NCI-H510A (cell line): ENCODE measurements at places on chromosomes 16 and 17.

DNA sequence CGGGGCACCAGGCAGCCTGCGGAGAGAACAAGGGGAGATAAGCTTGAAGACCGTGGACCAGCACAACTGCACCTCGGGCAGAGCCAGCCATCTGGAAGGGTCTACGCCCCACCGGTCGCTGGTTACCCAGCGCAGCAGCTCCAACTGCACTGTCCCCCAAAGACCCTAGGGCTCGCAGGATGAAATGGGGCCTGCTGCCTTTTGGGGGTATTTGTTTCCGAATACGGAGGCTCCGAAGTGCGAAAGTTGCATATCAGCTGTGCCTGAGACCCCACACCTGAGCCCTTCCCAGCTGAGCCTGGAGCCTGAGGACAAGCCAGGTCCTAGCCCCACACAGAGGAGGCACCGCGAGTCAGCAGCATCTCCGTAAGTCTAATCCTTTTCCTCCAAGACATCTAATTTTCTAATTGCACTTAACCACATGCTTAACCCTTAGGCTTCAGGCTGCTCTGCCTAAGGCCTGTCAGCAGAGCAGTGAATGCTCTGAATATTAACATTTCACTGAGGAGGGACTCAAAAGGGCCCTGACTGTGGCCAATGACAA lies 4.0 kb downstream of the KIFC3 start:
- no peak for DNase-seq

GRCh38 chr16:56849690-56850680 lies 15.0 kb upstream of the SLC12A3 start:
- DNase-seq = no peak

DNA sequence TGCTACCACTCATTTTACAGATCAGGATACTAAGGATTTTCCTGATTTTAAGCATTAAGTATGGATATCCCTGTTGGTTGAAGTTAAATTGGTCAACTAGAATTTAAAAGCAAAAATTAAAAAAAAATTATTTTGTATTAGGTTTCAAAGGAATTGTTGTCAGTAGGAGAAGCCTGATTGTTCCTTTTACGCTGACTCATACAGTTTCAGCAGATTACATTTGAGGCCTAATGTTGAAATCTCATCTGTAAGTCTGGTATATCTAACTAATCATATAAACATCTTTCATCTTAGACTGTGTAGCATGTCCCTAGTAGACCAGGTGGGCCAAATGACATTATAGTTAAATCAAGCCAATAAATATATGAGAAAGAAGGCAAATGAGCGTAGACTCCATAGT lies 83.5 kb downstream of the FTO start:
- DNase-seq = no peak

DNA sequence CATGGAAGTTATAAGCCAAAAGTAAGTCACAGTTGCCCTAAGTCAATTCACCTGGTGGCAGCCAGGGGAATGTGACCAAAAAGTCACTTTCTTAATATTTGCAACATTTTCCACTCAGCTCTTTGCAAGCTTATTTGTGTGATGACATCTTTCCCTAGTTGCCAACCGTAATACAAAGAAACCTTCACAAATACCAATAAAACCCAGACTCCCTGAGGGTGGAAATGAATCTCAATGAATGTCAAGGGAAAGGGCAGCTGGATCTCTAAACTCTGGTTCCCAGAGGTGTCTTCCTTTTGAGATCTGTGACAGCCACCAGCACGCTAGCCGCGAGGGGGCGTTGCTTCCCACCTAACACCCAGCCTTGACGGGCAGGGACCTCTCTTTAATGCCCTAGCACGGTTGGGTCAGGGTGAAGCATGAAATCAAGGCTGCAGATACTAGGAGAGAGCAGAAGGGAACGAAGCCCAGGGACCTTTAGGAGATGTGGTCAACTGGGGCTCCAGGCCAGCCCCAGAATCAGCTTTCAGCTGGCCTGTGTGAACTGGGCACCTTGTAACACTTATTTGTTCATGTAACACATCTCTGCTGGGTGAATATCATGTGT lies 82.2 kb downstream of the CMC2 start:
- DNase-seq = no peak

DNA sequence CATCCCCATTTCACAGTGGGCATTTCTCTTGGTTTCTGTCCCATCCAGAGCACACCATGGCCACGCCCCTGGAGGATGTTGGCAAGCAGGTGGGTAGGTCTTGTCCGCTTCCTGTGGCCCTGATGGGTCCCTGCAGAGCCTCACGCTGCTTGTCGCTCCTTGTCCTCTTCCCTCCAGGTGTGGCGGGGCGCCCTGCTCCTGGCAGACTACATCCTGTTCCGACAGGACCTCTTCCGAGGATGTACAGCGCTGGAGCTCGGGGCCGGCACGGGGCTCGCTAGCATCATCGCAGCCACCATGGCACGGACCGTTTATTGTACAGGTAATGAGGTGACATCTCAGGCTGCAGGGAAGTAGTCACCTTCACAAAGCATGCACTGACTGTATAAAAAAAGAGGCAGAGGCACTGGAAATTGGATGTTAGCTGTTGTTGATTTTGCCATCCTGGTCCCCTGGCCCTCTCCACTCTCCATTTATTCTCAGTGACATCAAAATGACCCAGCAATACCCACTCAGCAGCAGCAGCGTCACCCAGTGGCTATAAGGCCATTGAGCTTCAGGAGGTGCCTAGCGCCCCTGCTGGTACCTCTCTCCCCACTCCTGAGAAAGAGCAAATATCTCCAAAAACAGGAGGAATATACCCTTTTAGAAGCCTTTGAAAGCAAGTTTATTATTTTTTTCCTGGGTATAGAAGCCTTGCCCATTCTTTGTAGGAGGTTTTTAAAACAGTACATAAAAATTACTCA lies 13.7 kb downstream of the METTL22 start:
- no peak for DNase-seq

GRCh38 chr16:88691924-88692560 lies 5.7 kb upstream of the SNAI3 start:
- DNase-seq = no peak

- no peak for DNase-seq
Observed at GRCh38 chr16:84511180-84511800, 6.8 kb upstream of the MEAK7 start.

- DNase-seq = no peak
Observed at GRCh38 chr16:13923703-13924298, 3.8 kb downstream of the ERCC4 start.

DNA sequence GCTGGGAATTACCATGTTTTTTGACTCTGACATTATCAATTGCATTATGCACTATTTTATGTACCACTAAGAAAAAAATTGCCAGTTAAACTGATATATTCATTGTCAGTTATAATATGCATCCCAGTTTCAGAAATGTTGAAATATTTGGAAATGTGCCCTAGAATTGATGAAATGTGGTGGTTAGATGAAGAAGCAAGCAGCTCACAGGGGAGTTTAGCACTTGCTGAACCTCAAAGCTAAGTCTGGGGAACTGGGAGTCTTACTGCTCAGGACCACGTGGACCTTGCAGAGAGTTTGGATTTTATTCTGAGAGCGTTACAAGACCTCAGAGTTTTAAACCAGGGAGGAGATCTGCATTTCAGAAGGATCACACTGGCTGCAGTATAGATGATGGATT lies 67.9 kb downstream of the TNRC6C start:
- no peak for DNase-seq

DNA sequence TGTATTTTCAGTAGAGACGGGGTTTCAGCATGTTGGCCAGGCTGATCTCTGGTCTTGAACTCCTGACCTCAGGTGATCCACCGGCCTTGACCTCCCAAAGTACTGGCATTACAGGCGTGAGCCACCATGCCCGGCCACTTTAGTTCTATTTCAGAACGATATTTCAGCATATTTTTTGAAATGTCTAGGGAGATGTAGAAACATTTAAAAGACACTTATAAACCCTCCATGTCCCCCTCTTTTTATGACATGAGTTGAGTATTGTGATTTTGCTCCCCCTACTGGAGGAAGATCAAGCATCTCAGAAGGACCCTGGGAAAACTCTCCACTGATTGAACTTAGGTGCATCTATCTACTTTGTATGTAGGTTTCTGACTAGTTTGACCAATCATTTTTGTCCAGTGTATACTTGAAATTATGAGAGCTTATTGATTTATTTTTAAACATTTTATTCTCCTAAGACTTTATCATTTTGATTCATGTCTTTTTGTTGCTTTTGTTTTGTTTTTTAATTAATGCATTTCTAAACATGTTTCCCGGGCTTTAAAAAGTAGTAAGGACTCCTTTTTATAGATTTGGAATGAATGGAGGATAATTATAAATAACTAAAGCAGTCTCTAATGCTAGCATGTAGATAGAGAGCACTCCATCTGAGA lies 105.1 kb downstream of the CHD9 start:
- no peak for DNase-seq

DNA sequence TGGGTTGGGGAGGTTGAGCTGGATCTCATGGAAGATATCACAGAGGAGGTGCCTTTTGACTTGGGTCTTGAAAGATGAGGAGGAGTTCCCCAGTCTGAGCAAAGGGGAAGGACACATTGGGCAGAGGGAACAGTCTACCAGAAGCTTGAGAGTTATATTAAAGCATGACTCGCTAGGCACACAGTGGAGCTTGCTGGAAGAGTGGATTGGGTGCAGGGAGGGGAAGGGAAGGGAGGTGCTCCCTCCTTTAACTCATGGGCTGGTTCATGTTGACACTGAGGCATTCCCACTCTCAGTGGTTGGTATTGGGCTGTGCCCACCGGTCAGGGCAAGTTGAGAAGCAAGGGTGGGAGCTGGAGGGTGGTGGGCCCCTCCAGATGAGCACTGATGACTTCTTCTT lies 5.9 kb downstream of the TMEM98 start:
- DNase-seq = no peak

GRCh38 chr17:78709119-78709681 lies 72.9 kb downstream of the CYTH1 start:
- DNase-seq = no peak

DNA sequence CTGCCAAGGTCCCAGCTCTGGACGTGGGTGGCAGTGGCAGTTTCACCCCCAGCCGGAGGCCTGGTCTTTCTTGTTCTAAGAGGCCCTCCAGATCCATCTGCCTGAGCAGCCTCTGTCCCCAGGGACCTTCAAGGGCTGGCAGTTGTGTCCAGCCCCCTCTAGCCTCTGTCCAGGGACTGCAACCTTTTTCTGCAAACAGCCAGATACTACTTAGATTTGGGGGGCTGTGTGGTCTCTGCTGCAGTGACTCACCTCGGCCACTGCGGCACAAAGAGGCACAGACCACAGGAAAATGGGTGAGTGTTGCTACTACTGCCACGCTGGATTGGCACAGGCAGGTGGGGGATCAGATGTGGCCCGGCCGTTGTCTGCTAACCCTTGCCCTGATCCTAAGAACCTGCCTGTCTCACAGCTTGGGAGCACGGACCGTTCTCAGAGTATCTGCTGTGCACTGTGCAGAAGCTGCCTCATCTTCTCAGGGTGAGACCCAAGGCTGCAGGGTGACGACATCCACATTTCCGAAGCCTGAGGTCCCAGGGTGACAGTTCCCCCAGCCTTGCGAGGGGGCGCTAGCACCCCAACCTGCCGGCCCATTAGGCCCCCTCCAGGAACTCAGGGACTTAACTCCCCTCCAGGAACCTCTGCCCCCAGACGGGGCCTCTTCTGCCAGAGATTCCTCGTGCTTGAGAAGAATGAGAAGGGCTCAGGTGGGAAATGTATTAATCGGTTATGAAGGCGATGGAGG lies 27.6 kb downstream of the MXRA7 start:
- DNase-seq = no peak

DNA sequence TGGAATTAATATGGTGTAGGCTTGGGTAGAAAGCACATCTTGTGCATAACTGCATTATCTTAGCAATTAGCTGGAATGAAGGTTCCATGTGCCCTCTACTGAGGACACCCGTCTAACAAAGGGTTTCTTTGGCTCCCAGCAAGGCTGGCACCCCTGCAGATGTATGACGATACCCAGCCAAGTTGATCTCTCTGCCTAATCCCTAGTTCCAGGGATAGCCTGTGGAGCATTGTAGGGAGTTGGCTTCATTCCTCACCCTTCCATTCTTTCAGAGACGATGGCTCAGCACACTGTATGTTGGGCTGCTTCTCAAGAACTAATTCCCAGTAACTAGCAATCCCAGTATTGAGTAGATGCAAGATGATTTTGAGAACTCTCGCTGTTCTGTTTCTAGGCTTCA lies 182.5 kb downstream of the SNX29 start:
- no peak for DNase-seq

DNA sequence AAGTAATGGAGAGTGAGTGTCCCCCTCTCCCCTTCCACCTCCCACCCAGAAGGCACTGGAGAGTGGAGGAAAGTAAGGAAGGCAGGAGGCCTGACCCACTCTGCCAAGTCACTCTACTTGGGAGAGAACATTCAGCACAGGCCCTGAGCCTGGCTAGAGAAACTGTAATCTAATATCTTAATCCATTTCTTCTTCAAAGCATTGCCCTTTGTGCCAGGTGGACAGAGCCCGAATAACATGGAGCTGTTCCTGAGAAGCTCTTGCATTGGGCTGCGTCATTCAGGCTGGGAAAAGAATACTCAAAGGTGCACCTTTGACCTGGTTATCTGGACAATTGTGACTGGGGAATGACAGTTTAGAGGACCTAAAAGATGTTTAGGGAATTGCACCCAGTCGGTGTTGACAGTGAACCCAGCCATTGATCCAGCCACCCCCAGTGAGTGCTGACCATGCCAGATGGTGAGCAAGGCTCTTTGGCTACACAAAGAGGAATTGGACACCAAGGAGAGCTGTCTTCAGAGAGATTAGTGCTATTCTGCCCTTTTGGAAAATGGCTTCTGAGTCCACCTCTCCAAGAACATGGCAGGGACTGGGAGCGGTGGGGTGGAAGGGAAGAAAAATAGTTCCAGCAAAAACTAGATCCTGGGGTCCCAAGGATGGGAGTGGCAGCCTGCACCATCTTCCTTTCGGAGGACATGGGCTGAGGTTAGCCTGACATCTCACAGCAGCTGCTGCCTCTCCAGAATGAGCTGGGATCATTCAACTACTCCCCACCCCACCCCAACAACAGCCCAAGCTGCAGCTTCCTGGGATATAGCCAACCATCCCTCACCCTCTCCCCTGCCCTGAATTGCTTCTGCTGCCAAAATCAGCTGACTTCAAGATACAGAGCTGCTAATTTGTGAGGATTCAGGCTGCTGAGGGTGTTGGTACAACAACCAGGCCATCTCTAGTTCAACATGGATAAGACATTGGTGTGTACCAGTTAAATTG lies 11.6 kb upstream of the NOG start:
- no peak for DNase-seq

DNA sequence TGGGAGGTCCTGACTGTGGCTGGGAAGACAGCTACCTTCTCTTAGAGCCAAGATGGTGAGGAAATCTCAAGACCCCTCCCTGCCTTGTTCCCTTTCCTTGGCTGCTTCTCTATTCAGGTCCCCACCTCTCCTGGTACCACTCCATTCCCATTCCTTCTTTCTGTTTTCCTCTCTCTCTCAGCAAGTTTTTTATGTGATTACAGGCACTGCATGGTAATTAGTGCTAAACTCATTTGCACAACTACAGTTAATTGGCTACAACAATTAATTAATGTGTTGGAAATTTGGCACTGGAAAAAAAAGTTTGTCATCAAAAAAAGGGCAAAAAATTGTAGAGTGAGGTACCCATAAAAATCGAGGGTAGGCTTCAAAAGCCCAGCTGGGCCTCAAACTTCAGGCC lies 45.3 kb downstream of the NEUROD2 start:
- no peak for DNase-seq
